ENCODE measurements at places on chromosomes 6 and 20. TPM values are rescaled to one million over a fixed set of nuclear protein-coding genes. Genes with fewer than 3 reads are reported as not detected.

DNA sequence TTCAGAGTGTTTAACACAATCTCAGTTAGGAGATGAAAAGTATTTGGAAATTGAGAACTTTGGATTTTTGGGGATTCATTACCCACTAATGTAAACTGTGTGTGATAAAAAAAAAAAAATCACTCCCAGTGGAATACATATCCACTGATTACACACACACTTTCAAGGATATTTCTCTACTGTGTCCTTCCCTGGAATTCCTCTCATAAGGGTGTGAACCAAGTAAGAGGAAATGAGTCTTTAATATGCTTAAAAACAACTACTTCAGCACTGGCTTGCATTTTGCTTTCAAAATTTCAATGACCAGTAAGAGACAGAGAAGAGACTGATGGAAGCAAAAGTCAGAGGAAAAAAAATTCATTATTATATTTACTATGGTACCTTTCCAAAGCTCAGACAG is 24.5 kb upstream of the MYCT1 start:
- no peak for DNase-seq

GRCh38 chr6:167995731-167996151 is 1.7 kb upstream of the KIF25 start:
- DNase-seq: no peak

GRCh38 chr6:14726816-14727493 is 518.9 kb upstream of the JARID2 start:
- no peak for DNase-seq

DNA sequence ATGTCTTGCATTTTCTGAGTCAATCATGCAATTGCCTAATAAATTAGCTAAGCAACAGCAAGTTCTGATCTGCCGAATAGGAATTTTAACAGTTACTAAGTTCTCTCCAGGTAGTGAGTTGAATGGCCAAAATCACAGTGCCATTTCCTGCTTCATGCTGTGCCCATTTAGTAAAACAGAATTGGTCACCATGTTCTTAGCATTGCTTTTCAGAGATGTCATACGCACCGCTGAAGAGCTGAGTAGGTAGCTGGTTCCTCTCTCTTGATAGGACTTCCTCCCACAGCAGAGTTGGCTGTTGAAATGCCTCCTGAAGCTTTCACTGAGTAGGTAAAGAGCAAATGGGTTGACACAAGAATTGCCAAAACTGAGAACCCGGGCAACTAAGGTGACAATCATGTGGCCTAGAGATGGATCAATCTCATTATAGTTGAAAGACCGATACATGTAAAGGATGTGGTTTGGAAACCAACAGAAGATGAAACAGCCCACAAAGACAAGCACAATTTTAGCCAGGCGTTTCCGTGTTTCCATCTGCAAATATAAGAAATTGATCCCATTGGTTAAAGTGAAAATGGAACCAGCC is 57.1 kb upstream of the GJE1 start:
- no peak for DNase-seq

GRCh38 chr6:95175927-95176675 is 401.2 kb upstream of the MANEA start:
- DNase-seq: no peak

GRCh38 chr6:45498591-45498990 is 120.9 kb upstream of the SUPT3H start:
- no peak for DNase-seq

DNA sequence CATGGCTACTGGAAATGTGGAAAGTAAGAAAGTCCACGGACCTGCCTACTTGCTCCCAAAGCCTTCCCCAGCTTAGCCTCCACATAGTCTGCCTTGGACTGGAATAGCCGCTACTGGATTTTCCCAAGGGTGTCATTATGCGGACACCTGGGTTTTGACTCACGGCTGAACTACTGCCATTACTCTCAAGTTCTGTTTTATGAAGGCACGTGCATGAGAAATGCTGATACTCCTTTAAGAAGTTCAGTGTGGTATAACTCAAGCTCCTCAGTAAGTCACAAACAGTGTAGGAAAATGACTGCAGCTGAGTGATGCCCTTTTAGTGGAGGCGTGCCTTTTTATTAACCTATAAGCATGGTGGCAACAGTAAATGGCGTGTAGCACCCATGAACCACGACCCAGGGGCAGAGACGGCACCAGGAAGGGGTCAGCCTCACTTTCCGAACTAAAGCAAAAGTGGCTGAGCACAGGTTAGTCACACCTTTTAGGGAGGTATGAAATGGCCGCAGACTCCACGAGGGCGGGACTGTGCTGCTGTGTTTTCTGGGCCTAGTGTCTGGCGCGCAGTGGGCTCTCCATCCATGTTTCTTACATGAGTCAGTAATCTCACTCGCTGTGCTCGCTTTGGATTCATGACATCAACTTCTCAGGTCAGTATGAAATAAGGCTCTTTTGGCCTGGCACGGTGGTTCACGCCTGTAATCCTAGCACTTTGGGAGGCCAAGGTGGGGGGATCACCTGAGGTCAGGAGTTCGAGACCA is 23.9 kb downstream of the PSMG4 start:
- no peak for DNase-seq

DNA sequence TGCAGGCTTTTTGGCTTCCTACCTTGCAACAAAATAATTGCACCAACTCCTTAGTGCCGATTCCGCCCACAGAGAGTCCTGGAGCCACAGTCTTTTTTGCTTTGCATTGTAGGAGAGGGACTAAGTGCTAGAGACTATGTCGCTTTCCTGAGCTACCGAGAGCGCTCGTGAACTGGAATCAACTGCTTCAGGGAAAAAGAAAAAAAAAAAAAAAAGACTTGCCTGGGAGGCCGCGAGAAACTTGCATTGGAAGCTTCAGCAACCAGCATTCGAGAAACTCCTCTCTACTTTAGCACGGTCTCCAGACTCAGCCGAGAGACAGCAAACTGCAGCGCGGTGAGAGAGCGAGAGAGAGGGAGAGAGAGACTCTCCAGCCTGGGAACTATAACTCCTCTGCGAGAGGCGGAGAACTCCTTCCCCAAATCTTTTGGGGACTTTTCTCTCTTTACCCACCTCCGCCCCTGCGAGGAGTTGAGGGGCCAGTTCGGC is 420 bp downstream of the SOX4 start:
- peak; percentile 69 for DNase-seq

DNA sequence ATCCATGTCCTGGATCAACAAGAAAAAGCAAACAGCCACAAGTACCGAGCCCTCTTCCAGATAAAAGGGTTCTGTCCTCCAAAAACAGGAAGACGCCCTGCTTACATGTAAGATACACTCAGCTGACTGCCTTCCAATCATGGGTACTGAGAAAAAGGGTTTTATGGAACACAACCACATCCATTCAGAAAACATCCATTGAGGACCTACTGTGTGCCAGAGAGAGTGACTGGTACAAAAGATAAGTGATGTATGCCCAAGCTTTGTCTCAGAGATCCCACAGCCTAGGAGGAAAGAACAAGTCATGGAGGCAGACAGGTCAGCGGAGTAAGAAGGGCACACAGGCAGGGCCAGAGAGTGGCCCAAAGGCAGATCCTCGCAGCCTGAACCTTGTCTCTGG is 94.8 kb upstream of the SSTR4 start:
- DNase-seq: no peak

Gene BANF2
- total RNA-seq: not detected

Gene CLPSL1
- total RNA-seq: not detected

Gene CTAGE9
- total RNA-seq: not detected

Gene GTSF1L
- total RNA-seq: not detected

All from myocyte (in vitro differentiated cells).